ENCODE measurements at places on chromosomes 5 and 9.
A peak's percentile ranks its signal among the peaks of the same experiment; 100 is the strongest.

DNA sequence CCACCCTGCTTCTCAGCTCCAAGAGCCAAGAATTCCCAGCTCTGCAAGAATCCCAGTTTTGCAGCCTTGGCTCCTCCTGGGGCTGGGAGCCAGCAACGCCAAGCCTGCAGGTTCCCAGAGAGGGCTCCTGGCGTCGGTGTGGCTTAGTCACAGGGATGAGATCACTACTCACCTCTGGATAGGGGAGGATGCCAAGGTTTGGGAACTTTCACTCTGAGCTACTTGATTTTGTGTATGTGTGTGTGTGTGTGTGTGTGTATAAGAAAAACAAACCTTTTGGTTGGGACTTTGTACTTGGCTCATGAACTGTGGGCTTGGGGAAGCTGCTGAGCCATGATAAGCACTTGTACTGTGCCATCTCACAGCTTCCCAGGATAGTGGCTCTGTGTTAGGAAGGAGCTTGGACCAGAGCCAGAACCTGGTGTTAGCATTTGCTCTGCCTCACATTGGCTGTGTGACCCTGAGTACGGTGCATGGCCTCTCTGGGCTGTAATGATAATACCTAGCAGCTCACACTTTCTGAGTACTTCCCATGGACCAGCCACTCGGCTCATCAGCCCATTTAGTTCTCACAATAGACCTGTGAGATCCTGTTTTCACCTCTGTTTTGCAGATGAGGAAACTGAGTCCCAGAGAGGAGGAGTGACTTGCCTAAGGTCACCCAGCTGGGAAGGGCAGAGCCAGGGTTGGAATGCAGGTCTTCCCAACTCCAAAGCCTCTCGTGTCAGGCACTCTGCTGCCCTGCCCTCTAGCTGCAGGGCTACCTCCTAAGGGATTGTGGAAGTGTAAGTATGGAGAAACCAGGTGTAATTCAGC is 41.4 kb upstream of the DAB2IP start:
- no peak for DNase-seq

- no peak for DNase-seq
These were observed 14.8 kb downstream of the PDGFRB start for GRCh38 chr5:150140830-150141229.

DNA sequence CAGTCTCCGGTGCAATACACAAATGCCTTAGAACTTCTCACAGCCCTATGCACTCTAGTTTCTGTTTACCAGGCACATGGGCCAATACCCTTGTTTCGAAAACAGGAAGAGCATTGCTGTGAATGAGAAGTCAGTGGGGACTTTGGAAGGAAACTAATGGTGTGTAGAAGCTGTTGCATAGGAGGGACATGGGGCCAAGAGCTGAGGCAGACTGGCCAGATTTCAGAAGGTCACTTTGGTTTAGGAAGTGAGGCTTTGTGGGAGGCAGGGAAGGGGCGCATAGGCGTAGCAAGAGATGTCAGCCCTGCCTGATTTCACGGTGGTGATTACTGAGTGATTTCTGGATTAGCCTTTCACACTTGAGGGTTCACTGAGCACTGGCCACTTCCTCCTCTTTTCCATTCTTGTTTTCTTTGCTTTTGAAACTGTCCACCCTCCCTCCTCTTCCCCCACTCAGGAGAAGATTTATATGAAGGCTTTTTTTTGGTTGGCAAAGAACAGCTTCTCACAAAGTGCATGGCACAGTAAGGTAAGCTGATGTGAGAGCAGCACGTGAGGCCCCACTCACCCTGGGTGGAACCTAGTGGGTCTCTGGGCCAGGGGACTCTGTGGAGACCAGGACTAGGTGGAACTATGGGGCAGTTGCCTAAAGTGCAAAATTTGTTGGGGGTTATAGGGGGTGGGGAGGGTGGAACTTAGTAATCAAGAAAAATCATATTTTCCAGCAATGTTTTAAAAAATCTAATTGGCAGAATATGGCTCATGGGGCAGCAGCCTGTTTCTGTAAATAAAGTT is 6.1 kb upstream of the TMEM252 start:
- no peak for DNase-seq

GRCh38 chr9:30977965-30978364 is 1406.5 kb upstream of the ACO1 start:
- DNase-seq: no peak

DNA sequence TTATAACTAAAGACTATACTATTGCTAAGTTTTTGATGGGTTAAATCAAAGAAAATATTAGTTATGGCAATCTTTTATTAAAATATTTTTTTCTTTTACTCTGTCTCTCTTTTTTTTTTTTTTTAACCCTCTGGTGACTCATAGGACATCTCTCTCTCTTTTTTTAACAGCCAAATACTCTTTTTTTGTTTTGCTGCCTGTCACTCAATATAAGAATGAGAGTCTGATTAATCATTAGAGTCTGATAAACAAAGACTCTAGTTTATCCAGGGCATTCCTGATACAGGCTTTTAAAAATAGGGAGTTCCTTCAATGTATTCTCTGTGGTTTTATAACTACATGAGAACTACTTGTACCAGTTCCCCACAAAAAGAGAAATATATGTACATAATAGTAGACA is 77.3 kb downstream of the SLC38A9 start:
- no peak for DNase-seq

DNA sequence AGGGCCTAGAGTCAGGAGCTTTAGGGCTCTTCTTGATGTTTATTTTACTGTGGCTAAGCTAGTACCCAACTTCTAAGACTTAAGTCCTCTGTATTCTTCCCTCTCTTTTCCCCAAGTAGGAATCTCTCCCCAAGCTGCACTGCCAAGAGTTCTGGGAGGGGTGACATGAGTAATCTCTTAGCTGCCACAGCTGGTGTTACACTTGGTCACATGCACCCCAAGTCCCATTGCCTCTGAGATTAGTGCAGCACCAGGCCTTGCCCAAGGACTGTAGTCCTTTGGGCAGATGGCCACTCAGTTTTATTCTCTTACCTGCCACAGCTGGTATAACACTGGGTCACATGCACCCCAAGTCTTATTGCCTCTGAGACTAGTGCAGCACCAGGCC is 114.7 kb upstream of the RIOK2 start:
- no peak for DNase-seq

DNA sequence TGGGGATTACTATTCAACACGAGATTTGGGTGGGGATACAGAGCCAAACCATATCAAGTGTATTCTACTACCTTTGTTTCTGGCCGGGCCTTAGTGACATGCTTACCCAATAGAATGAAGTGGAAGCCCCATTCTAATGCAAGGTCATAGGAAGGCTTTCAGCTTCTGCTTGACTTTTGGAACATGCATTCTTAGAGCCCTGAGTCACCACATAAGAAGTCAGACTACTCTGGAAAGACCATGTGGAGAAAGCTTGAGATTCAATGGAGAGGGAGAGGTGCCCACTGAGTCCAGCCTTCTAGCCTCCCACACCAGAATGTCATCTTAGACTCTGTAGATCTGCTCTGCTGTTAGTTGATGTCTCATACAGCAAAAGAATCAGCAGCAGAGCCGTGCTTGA is 155.7 kb upstream of the FBN2 start:
- no peak for DNase-seq

DNA sequence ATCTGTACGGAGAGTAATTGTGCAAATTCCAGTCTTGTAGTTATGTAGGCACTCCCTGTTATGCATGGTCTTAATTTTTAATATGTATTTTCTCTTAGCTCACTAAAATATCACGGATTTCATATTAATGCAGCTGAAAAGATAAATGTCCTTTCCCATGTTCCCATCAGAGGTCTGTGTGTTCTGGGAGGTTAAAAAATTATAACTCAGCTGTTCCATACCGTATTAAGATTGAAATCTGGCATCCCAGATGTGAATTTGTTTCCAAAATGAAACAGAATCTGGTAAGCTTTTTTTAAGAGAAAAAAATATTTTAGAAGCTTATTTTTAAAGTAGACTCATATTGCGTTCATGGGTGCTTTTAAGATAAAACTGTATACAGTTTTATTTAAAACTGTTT is 44.3 kb downstream of the SEMA6A start:
- DNase-seq: no peak

DNA sequence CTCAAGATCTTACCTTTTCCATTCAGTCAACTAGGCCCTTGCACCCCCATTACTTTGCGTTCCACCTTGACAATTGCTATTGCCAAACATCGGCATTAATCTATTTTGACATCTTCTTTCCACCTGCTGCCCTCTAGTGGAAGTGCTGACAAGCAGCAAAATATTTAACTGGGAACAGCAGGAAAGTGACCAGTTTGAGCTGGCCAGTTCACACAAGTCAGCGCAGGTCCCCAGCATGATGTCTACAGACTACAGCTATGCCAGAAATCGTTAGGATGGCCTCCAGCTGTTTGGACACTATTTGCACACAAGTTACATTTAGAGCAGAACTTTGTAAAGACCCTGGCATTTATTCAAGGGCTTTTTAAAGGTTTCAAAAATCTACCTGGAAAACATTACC is 160.1 kb downstream of the GHR start:
- DNase-seq: peak; percentile 42

DNA sequence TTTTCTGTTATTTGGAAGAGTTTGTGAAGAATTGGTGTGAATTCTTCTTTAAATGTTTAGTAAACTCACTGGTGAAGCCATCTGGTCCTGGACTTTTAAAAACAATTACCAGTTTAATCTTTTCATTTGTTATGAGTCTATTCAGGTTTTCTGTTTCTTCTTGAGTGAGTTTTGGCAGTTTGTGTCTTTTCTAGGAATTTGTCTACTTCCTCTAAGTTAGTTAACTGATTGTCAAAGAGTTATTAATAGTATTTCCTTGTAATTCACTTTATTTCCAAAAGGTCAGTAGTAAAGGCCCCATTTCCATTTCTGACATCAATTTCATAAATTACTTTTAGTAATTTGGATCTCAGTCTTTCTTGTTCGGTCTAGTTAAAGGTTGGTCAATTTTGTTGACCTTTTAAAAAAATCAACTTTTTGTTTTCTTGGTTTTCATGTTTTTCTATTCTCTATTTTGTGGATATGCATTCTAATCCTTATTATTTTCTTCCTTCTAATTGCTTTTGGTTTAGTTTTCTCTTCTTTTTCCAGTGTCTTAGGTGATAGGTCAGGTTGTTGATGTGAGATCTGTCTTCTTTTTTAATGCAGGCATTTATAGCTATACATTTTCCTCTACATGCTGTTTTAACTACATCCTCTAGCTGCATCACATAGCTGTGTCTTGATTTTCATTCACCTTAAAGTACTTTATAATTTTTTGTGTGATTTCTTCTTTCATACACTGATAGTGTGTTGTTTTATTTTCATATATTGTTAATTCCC is 7.3 kb upstream of the SMIM3 start:
- no peak for DNase-seq

- DNase-seq: no peak
These were observed 38.2 kb downstream of the PTBP3 start for GRCh38 chr9:112295174-112295573.

GRCh38 chr9:20117986-20118385 is 329.1 kb upstream of the SLC24A2 start:
- DNase-seq: no peak

DNA sequence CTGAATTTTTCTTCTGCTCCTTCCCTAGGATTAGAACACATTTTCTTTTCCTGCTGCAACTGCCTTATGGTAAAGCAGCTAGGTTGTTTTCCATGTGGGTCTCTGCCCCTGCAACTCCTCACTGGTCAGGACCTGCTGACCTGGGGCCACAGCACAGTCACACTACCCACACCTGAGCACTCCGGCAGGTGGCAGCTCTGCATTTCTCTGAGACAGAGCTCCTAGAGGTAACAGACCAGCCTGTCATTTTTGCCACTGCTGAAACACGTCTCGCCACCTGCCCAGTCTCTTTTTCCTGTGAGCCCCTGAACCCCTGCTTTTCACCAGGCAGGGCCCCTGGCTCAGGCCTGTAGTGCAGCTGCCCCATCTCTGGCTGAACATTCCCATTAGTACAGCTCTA is 609.6 kb downstream of the HINT1 start:
- no peak for DNase-seq

- DNase-seq: no peak
These were observed 1.5 kb downstream of the STXBP1 start for GRCh38 chr9:127613583-127613954.

- no peak for DNase-seq
These were observed 965 bp downstream of the CLTA start for GRCh38 chr9:36191686-36192085.

- DNase-seq: no peak
These were observed 87.5 kb downstream of the TTLL11 start for GRCh38 chr9:122005597-122005996.

DNA sequence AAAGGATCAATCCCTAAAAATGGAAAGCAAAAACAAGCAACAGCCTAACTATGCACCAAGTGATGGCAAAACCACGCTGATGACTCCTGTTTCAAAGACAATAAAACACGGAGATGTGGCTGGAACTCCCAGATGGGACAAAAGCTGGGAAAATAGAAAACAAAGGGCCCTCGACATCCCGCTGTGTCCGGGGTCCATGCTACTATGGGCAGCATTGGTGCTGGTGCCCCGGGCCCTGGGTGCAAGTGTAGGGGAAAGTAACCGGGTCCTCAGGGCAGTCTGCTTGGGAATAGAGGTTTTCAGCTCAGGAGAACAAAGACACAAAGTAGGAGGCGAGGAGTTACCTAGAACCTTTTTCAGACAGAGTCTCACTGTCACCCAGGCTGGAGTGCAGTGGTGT is 46.1 kb downstream of the MRPL36 start:
- no peak for DNase-seq

DNA sequence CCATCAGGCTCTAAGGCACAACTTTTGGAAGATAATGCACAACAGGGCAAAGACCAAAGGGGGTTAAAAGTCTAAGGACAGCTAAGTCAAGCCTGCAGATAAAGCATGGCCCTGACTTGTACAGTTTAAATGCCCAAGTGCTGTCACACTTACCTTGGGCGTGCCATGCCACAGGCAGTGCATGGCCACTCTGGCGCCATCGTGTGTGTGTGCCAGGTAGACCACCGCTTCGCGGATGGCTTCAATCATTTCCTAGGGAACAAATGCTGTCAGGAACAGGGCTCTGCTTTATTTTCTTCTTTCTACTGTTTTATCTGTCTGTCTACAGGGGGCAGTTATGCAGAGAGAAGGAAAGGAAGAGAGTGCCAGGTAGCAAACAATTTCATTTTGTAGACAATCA is 19.3 kb downstream of the PUM3 start:
- no peak for DNase-seq

DNA sequence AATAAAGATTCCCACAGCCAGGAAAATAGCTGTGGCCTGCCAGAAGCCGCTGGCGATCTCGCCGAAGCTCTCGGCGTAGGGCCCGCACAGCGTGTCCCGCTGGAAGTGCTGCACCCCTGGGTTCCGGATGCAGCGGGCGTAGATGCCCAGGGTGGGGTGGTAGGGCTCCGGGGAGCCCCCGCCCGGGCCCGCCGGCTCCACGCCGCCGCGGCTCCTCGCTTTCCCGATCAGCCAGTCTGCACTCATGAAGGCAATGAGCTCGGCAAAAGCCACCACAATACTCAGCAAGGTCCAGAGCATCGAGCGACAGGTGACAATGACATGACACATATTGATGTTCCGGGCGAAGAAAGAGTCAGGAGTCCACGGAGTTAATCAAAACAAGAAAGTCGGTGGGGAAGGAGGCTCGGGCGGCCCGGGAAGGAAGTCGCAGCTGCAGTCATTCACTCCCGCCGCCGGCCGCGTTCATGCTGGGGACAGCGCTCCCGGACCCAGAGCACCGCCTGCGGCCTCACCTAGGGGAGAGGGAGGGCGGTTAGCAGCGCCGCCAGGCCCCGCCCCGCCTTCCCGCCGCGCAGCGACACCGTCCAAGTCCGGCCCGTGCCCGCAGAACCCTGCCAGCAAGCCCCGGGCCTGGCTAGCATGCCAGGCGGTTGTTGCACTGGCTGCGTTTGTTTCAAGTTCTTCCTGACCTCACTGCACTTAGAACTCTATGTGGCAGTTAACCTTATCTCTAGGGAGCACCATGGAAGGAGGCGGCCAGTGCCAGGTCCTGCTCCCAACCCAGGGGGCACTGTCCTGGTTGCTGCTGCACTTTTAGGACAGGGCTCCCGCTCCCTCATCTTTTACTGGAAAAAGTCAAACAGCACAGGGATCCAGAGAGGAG is 138.4 kb downstream of the LHFPL2 start:
- DNase-seq: peak; percentile 66

Data from GM12891 (cell line).